ENCODE measurements at places on chromosomes 13 and 19.

- no peak for DNase-seq
These were observed 153.8 kb upstream of the UQCRFS1 start for GRCh38 chr19:29366757-29367156.

GRCh38 chr13:109586509-109587346 lies 199.7 kb downstream of the IRS2 start:
- DNase-seq: no peak

GRCh38 chr13:33263976-33264619 lies 21.5 kb downstream of the STARD13 start:
- no peak for DNase-seq

GRCh38 chr13:113906571-113906970 lies 42.7 kb upstream of the GAS6 start:
- DNase-seq: no peak

DNA sequence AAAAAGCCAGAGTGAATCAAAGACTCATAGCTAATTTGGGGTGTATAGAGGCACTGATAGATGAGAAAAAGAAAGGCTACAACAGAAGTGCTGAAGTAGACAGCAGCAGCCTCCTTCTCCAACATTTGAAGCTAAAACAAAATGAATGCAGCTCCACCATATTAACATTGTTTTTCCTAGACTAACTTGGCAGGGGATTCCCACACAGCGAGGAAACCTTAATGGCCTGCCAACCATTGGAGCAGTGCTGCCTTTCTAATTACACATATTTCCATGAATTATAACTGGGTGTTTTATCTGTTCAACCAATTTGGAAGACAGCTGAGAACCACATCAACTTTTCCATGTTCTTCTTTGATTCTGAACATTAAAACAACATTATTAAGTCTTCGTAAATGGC lies 478.6 kb downstream of the LIG4 start:
- no peak for DNase-seq

GRCh38 chr19:44315883-44316282 lies 11.1 kb upstream of the ZNF235 start:
- no peak for DNase-seq

DNA sequence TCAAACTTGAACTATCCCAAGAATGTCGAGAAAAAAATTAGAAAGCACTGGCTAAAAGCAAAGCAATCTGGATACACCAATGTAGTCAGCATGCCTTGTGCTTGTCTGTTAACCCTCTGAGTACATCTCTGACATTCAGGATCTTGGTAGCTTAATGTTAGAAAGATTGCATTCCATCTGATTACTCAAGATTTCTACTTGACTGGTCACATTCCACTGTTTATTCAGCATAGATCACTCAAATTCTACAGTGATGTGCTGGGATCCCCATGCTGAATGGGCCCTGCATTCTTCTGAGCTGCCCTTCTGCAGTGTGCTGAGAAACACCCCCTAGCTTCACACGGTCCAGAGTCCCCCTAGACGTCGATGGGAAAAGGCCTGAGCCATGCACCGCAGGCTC lies 295.4 kb upstream of the MAB21L1 start:
- DNase-seq: no peak

DNA sequence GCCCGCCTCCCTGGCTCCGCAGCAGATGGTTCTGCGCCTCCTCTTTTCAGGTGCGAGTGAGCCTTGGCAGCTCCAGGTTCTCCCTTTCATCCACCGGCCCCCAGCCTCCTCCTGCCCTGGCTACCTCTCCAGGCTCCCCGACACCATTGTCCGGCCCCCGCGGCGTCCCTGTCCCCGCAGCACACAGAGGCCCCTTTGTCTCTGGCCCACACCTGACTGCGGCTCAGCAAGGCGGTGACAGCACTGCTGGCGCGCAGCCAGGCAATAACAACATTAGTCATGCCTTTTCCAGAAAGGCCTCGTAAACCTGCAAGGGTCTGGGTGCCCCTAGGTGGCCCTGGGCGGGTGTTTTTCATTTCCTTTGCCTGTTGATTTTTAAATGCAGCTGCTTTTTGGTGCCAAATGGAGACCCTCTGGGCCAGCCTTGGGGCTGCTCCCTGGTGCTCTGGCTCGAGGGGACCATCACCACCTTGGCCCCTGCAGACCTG lies 73.2 kb upstream of the MEDAG start:
- DNase-seq: no peak

- DNase-seq: no peak
These were observed 9.8 kb downstream of the KCTD15 start for GRCh38 chr19:33806434-33806881.
